CD4-positive, alpha-beta T cell treated with Interleukin-10 for 1 hour (primary cell): ENCODE measurements at places on chromosomes 3 and 15.
A peak's percentile ranks its signal among the peaks of the same experiment; 100 is the strongest.

DNA sequence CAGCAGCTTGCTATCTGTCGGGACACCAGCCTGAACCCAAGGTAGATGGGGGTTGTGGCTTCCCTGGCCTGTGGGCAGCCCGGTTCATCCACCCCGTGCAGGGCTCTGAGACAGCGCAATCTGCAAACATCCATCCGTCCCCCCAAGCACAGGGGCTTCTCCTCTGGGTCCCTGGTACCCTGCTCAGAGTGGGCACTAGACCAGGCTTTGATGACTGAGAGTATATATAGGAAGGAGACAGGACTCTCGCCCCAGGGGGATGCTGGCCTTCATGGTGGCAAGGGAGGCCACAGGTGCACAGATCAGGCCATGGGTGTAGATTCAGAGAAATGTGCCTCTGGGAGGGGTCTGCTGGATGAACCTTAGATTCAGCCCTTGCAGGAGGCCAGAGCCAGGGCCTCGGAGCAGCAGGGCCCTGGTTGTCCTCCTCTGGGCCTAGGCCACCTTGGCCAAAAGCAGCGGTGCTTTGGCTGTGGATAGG is 40.3 kb downstream of the CFAP100 start:
- no peak for DNase-seq

- DNase-seq = no peak
These were observed 20.1 kb downstream of the SRGAP3 start for GRCh38 chr3:9229325-9229724.

DNA sequence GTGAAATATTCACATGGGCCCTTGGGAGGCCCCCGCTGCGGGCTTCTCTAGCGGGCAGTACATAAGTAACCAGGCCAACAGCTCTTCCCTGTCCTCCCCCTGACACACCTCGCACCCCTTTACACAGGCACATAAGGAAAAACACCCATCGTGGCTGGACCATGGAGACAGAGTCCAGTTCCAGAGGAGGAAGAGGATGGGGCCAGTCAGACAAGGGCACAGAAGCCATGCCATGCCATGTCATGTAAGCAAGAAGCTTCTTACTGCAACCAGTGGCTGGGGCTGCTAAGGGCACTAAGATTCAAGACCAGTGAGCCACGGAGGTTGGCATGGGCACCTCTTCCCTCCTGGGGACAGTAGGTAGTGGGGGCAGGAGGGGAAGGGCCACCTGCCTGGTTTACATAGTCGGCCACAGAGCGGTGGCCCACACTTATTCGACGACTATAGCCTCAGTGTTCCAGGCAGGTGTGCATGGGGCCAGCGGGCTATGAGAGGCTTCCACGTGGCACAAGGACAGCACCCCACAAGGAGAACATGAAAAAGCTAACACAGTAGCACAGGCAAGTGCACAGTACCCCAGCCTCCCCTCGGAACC is 5.7 kb upstream of the CYP11A1 start:
- DNase-seq = no peak

GRCh38 chr3:176692199-176692965 is 504.9 kb downstream of the TBL1XR1 start:
- DNase-seq = no peak

GRCh38 chr3:72887343-72887704 is 522 bp upstream of the GXYLT2 start:
- no peak for DNase-seq

DNA sequence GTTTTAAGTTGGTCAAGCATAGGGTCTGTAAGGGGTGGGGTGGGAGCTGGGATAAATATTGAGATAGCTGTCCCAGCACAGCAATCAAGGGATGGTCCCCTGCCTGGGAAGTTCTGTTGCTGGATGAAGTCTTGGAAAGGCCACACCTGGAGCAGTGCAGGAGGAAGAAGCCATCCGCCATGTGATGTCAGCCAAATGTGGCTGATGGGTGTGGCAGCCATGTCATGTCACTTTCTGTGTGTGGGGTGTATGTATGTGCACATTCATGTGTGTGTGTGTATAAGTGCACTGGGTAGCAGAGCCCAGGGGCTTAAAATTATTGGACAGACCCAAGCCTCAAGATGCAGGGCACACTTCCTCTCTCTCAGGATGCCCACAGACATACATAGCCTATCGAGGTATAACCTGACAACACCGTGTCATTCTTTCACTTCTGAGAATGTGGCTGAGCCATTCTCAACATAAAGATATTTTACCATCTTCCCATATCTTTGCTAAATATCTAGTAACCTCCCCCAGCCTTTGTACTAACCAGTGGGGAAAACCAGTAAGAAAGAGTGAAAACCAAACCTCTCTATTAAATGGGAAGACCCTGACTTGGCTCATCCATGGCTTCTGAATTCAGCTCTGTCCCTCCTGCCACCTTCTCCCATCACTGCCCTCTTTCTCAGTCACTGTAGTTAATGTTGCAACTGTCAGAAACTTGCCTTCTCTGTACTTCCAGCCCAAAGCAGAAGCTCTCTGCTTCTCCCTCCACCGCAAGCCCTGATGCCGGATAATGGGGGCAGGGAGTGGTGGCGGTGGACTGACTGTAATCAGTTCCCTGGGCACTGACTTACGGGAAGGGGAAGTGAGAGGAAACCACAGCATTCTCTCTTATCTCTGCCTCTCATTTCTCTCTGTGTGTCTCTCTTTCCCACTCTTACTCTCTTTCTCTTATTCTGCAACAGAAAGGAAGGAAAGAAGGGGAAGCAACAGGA is 11.2 kb downstream of the TNFSF10 start:
- DNase-seq = peak; percentile 84

DNA sequence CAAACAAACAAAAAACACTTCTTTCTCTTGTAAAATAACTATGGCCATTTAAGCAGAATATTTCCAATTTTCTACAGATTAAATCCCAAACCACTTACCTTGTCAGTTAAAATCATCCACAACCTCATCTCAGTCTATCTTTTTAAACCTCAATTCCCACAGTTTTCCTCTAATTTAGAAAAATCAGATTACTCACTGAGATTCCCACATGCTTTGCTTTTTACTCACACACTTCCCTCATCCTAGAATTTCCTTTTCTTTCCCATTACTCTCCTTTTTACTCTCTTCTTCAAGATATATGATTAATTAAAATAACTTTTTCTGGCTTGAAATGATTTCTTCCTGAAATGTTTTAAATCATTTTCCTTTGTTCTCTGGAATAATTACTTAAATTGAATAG is 790.7 kb downstream of the ROBO1 start:
- DNase-seq = no peak

DNA sequence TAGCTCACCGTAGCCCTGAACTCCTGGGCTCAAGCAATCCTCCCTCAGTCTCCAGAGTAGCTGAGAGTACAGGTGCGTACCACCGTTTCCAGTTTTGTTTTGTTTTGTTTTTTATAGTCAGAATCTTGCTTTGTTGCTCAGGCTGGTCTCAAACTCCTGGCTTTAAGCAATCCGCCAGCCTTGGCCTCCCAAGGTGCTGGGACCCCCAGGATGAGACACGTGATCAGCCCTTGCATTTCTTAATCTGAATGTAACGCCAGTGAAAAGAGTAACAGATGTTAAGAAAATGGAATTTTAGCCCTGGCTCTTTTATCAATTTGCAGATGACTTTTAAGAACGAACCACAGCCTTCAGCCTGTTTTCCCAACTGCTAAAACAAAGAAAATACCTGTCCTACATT is 451.3 kb downstream of the SHQ1 start:
- DNase-seq = no peak

DNA sequence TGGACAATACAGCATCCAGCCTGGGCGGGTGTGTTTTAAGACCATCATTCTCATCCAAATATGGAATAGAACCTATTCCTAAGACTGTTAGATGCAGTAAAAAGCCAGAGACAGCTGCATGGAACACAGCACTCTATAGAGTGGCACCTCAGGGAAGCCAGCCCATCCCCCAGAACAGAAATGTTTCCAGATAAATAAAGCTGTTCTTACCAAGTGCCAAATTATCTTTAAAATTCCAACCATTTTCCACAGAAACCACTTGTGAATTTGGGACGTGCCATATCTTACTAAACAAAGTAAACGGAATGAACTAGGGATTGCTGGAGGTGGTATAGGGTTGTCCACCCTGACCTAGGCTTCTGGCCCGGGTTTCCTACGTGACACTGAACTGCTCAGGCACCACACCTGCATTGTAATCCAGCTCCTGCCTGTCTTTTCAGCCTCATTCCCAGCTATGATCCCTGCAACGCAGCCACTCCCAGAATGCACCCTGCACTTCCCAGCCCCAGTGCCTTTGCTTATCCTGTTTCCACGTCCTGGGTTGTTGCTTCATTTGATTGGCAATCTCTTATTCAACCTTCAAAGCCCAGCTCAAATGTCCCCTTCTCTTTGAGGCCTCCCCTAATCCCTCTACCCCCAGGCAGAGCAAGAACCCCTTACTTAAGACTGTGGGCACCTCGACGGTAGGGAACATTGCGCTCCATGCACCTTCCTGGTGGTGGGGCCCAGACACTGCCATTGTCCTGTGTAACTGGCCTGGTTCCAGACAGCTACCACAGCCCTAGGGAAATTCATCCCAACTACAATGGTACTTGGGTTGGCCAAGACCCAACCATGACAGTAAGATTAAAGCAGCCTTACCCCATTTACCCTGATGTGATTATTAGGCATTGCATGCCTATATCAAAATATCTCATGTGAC is 100.2 kb downstream of the IQSEC1 start:
- DNase-seq = no peak

DNA sequence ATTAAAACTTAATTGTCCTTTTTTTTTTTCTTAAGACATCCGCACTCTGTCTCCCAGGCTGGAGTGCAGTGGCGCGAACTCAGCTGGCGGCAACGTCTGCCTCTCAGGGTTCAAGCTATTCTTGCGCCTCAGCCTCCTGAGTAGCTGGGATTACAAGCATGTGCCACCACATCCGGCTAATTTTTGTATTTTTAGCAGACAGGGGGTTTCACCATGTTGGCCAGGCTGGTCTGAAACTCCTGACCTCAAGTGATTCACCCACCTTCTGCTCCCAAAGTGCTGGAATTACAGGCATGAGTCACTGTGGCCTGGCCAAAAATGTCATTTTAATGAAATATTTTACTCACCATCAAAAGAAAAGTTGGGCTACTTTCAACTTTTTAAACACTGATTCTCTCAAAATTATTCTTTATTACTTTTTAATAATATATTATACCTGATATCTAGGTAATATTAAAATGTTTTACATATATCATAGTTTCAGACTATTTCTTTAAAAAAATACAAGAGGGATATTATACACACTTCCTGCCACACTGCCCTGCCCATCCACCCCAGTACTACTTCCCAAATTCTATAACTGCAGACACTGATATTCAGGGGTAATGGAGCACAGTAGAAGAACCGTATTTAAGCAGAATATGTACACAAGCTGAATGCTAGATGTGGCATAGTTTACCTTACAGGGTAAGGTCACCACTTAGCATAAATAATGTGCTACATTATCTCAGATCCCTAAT is 723.9 kb upstream of the ZNF385D start:
- no peak for DNase-seq

DNA sequence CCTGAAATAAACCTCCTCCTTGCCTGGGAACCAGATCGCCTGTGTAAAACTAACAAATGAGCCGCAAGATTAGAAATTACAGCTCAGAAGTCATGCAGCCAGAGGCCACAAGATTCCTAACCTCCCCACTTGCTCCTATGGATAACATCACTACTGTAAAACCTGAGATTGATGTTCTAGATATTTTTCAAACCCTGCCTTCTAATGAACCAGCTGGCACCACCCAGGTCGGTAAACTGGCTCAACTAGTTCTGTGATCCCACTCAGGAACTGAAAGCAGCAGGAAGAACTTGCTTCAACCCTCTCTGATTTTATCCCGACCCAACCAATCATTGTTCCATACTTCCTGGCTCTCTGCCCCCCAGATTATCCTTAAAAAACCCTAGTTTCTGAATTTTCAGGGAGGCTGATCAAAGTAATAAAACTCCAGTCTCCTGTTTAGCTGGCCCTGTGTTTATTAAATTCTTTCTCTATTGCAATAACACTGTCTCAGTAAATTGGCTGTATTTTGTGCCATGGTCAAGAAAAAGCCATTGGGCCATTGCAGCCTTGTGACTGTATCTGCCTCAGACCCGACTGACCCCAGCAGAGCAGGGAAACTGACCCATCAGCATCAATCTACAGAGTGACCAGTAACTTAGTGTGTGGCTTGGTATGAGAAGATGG is 98.9 kb downstream of the RPLP1 start:
- no peak for DNase-seq

DNA sequence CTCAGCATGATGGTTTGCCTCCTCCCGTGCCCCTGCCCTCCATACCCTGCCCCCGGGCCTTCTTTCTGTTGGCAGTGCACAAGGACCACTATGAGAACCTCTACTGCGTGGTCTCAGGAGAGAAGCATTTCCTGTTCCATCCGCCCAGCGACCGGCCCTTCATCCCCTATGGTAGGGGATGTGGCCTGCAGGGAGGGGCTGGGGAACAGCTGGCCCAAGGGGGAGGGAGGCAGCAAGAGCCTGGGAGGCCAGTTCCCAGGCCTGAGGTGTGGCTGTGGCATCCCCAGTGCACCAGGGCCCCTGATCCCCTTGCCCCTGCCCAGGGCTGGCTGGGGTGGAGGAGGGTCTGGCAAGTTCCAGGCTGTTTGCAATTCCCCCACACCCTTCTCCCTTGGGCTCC is 2.6 kb upstream of the PLA2G4B start:
- no peak for DNase-seq
